ENCODE measurements at places on chromosomes 2 and 18.
A peak's percentile ranks its signal among the peaks of the same experiment; 100 is the strongest.

- no peak for DNase-seq
These were observed 33.8 kb upstream of the DNMT3A start for GRCh38 chr2:25375371-25375988.

GRCh38 chr2:192265751-192266150 is 71.0 kb upstream of the TMEFF2 start:
- no peak for DNase-seq

- DNase-seq: no peak
These were observed 54.0 kb upstream of the COL5A2 start for GRCh38 chr2:189233527-189233926.

GRCh38 chr2:165467921-165468320 is 1.6 kb upstream of the CSRNP3 start:
- no peak for DNase-seq

DNA sequence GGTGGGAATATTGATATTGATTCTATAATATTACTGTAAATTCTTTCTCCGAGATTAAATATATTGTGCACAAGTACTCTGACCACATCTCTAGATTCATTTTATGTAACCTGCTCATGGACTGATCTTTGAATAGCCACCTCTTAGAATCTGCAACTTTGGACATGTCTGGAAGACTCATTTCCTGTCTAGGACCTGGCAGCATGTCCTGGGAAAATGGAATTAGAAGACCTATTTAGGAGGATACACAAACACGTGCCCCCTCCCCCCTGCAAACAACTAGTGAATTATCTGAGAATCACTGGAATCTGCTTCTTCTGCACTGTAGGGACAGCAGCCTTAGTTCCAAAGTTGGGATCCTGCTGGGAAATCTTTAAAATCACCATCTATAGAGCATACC is 94.1 kb downstream of the UBE2E3 start:
- DNase-seq: no peak

DNA sequence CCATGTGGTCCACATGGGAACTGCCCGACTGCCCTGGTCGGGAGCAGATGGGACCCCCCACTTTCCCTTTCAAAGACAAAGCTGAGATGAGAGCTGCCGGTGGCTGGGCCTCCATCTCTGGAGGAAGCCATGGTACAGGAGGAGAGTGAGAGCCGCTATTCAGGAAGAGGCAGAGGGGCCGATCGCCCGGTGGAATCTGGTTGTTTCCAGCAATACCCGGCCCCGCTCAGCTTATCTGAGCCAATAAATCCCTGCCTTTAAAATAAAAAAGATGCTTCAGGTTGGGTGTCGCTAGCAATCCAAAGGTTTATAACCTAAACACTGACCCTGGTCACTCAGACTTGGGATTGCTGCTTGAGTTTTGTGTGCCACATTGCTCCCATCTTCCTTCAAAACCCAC is 15.2 kb upstream of the B3GNT7 start:
- DNase-seq: no peak

DNA sequence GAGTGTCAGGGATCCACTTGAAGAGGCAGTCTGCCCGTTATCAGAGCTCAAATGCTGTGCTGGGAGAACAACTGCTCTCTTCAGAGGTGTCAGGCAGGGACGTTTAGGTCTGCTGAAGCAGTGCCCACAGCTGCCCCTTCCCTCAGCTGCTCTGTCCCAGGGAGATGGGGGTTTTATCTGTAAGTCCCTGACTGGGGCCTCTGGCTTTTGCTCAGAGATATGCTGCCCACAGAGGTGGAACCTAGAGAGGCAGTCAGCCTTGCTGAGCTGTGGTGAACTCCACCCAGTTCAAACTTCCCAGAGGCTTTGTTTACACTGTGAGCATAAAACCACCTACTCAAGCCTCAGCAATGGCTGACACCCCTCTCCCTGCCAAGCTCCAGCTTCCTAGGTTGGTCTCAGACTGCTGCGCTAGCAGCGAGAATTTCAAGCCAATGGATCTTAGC is 38.1 kb downstream of the PLEK start:
- no peak for DNase-seq

DNA sequence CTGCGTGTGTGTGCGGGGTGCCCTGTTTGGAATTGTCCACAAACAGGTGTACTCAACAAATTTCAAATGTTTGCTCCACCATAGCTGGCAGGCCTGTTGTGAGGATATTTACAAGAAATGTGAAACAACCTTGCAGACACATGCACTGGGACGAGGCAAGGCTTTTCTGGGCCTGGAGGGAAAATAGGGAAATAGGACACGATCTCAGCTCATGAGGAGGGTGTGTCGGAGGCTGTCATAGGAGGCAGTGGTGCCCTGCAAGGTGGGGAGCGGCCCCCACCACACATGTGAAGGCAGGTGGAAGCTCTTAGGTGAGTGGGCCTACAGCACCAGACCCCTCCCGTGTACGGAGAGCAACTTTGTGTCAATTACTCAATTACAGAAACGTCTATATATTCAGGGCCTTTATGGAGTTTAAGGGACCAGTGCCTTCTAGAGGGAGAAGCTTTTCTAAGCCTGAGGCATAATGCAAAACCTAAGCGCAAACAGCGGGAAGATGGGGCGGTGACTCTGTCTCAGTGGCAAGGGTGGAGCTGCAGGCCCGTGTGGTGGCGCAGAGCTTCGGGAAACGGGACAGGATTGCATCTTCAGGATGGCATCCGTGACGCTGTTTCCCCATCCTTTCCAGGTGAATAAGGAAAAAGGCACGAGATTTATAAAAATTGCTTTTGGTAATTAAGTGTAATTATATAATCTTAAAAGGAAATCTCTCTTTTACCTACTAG is 48.0 kb downstream of the RNF144A start:
- no peak for DNase-seq

- no peak for DNase-seq
These were observed 75.2 kb downstream of the ZNF516 start for GRCh38 chr18:76419811-76420210.

DNA sequence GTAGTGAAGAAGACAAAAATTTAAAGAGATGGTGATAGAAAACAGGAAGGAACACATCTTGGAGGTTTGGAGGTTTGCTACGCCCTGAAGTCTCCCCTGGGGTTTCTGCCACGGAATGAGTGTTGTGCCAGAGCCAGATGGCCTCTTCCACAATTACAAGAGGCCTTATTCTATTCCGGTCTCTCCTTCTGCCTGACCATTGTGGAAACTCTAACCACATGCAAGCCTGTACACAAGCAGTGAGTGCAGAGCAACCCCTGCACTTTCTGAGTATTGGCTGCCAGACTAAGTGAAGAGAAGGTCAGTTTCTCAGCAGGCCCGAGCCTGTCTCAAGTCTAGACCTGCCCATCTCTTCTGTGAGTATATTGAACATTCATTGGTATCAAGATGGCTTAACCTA is 22.7 kb upstream of the MYO1B start:
- no peak for DNase-seq

DNA sequence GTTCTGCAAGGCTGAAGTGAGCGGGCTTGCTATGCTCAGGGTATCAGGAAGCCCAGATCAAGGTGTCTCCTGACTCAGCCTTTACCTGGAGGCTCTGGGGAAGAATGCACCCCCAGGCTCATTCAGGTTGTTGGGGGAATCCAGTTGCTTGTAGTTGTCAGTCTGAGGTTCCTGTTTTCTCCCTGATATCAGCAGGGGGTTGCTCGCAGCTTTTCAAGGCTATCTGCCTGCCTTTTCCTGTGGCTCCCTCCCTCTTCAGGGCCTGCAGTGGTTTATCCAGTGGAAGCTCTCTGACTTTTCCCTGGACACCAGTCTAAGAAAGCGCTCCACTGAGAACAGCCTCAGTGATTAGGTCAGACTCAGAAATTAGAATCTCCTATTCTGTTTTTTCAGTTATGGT is 116.6 kb downstream of the PTPRM start:
- no peak for DNase-seq

GRCh38 chr2:134290358-134290757 is 36.5 kb downstream of the MGAT5 start:
- no peak for DNase-seq

- peak; percentile 58 for DNase-seq
These were observed 109.6 kb downstream of the SH3RF3 start for GRCh38 chr2:109238580-109238979.

DNA sequence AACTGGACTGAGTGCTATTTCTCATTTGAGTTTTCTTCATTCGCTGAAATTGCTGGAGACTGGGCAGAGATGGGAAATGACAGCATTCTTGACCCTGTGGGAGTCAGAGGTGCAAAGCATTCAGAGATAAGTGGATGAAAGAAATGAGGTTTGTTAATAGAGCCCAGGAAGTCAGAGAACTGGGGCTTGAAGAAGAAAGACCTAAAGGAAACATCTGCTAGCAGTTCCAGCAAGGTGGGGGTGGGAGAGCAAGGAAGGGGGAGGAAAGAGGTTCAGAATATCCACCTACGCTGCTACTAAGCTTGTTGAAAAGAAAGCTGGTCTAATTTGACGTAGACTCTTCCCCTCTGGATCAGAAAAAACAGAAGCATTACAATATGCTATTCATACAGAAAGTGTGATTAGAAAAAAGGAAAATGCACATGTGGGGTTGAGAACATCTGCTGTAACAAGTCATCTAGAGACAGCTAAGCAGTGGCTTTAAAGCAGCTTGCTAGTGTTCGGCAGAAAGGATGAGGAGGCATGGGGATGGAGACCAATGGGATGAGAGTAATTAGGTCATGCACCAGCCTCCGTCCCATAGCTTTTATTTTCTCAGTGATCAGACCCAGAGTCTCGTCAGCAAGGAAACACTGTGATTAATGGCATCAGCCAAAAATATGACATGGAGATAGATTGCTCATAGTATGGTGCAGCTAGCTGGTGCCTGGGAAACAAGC is 29.7 kb downstream of the NAB1 start:
- DNase-seq: no peak

DNA sequence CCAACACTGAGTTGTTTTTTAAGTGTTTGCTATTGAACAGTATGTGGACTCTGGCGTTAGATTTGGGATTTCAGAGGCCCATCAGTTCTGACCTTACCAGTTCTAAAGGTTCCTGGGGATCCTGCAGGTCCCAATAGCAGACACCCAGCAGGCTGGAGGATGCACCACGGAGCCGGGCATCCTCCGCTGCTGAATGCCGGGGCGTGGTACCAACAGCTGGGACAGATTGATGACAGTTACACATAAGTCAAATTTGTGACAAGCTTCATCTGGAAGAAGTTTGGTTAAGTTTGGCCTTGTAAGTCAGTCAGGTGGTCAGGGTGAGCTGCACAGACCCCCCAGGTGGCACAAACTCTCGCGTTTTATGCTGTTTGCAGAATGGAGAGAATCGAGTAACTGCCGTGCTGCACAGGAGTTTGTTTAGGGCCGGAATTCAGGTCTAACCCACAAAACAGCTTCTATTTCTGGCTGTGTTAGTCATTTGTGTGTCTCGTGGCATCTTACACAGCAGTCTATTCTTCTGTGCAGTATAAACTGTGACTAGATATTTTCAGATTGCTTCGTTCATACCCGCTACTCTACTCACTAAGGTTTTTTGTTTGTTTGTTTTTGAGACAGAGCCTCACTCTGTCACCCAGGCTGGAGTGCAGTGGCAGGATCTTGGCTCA is 19.2 kb downstream of the CTDP1 start:
- DNase-seq: peak; percentile 88

DNA sequence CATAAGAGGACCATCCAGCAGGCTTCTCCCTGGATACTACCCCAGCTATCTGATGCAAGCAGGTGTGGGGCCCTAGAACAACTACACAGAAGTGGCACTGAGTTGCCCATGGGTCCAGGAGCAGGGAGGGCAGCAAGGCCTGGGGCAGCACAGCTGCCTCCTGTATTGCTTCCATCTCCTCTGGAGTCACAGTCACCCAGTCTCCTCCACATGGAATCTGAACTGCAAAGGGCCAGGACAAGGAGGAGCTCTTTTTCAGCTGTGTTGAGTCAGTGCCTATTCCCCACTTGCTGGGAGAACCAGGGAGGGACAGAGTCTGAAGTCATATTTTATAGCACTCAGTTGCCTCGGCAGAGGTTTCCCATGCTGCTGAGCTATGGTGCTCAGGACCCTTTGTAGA is 67.9 kb upstream of the ALPP start:
- DNase-seq: no peak

DNA sequence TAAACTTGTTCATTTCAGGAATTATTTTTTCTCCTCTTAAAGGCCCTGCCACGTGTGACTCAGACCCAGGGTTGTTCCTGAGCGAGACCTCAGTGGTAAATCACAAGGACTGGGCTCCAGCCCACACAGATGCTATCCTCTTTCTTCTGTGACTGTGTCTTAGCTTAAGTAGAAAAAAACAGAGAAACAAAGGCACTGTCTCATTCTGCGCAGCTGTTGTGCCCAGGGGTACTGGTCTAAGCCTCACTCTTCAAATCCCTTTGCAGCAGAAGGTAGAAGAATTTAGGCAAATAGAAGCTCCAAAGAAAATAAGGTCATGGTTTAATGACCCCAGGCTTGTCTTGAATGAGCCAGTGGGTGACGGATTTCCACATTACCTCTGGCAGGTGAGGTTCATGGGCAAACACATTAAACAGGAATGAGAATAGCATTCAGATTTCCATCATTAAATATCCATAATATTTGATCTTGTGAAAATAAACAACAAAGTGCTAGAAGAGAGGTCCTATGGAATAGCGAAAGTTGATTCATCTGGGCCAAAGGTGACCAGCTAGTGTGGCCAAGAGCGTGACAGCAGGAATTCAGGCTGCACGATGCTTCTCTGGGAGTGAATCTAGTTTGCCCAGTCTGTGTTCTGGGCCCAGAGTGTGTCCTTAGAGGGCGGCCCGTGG is 63.3 kb downstream of the LIPG start:
- DNase-seq: no peak

DNA sequence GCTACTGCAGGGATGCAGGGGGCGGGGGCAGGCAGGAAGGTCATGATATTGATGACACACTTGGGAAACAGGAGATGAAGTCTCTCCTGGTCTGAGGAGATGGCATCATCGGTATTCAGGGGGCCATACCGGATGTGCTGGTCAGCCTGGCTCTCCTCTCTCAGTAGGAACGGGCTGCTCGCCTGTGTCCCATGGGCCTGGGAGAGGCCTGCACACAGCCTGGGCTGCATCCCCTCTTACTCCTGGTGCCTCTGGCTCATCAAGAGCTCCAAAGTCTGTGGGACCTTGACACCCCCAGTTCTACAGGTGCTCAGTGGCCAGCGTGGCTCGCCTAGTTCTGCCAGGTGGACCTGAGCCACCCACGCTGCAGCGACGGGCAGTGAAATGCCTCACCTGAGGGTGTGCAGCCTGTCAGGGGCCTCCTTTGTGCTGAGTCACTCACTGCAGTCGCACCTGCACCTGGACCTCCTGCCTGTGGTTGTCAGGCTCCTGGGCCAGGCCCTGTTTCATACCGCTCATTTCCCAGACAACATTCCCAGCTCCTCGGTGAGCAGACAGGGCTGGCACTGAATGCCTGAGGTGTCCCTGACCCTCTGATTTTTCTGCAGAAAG is 18.6 kb upstream of the CNDP1 start:
- DNase-seq: no peak
